ENCODE measurements at places on chromosomes 16 and 17.

GRCh38 chr16:11252482-11252931 is 3.5 kb downstream of the SOCS1 start:
- no peak for DNase-seq

DNA sequence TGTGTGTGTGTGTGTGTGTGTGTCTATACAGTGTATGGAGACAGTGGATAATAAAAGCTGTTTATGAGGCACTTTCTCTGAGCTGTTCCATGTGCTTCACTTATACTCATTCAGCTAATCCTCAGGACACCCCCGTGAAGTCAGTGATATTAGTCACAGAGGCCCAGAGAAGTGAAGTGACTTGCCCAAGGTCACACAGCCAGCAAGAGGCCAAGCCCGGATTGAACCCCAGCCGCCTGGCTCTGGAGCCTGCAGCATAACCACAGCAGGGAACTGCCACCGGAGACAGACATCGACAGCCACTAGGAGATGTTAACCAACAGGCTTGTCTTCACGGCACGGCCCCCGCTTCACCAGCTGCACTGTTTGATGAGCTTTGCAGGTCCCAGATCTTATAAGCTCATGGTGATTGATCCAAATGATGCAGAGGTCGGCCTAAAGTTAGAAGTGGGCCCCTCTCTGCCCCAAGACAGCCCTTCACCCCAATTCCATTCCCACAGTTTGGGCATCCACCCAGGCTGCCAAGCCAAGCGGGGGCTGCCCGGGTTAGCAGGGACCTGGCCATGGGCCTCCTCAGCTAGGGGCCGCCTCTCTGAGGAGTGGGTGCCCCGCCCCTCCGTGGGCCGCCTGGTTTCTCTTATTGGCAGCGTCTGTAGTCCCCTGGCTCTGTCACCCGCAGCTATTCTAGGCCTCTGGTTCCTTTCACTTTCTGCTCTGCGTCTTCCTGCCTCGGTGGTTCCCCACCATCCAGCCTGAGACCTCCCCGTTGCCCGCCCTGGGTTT is 30.9 kb downstream of the SOCS1 start:
- DNase-seq: peak; percentile 36

- DNase-seq: no peak
These were observed 133.9 kb downstream of the PITPNC1 start for GRCh38 chr17:67511012-67511411.

- DNase-seq: peak; percentile 96
These were observed 205.2 kb downstream of the RAB11FIP4 start for GRCh38 chr17:31596382-31597323.

DNA sequence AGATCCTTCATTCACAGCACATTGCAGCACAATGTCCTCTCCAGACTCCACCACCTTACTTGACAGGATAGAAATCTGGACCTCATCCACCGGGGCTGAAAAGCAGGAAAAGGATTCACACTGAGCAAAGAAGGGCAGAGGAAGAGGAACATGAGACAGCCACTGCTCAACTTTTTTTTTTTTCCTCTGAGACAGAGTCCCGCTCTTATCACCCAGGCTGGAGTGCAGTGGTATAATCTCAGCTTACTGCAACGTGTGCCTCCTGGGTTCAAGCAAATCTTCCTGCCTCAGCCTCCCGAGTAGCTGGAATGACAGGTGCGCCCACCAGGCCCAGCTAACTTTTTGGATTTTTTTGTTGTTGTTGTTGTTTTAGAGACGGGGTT is 34.4 kb downstream of the PECAM1 start:
- no peak for DNase-seq

- DNase-seq: no peak
These were observed 12.0 kb upstream of the CD300A start for GRCh38 chr17:74454197-74455024.

DNA sequence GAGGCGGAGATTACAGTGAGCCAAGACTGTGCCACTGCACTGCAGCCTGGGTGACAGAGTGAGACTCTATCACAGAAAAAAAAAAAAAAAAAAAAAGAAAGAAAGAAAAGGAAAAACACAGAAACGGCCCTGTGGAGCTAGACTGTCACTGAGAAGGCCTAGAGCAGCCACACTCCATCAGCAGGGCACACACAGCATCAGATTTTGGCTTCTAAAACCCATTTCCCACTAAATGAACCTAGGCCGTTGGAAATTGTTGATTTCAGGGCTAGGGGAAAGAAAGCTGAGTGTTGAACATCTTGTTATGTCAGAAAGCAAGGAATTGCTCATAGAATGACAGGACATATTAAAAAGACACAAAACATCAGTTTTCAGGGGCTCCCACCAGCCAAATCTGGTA is 48.9 kb downstream of the ZCCHC14 start:
- DNase-seq: no peak

DNA sequence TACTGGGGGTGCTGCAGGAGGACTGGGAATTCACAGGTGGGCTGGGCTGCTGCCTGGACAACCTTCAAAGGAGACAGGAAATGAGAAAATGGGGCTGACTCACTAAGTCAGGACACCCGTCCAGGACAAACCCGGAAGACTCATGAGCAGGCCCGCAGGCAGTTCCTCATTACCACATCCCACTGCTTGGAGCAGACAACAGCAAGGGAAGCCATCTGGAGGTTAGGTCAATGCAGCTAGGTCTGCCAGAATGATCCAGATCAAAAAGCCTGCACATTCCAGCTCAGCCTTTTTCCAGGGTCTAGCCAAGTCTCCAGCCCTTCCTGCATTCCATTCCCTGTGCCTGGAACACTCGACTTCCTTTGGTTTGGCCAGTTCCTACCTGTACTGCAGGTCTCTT is 536.5 kb upstream of the CDH11 start:
- no peak for DNase-seq

DNA sequence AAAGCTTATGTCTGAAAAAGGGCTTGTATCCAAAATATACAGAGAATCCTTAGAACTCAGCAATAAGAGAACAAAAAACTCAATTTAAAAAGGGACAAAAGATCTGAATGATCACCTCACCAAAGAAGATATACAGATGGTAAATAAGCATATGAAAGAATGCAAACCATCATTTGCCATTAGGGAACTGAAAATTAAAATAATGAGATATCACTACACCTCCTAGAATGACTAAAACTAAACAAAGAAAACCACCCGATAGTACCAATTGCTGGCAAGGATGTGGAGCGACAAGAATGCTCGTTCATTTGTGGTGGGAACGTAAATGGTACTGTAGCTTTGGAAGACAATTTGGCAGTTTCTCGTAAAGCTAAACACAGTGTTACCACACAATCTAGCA is 66.9 kb upstream of the MPHOSPH6 start:
- DNase-seq: no peak

DNA sequence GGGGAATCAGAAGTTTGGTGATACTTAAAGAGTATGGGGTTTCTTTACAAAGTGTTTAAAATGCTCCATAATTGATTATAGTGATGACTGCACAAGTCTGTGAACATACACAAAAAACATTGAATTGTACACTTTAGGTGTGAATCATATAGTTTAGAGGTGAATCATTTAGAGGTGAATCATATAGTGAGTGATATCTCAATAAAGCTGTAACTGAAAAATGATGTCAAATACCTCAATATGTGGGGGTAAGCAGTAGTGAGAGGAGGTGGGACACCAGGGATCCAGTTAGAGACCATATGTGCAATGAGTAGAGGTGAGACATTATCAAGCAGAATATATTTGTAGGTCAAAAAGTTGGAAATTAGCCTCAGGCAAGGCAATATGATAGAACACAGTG is 264.5 kb downstream of the PMP22 start:
- no peak for DNase-seq

GRCh38 chr16:29007730-29008593 is 23.1 kb downstream of the LAT start:
- peak; percentile 26 for DNase-seq

GRCh38 chr17:28385406-28385805 is 13.9 kb downstream of the SARM1 start:
- no peak for DNase-seq

DNA sequence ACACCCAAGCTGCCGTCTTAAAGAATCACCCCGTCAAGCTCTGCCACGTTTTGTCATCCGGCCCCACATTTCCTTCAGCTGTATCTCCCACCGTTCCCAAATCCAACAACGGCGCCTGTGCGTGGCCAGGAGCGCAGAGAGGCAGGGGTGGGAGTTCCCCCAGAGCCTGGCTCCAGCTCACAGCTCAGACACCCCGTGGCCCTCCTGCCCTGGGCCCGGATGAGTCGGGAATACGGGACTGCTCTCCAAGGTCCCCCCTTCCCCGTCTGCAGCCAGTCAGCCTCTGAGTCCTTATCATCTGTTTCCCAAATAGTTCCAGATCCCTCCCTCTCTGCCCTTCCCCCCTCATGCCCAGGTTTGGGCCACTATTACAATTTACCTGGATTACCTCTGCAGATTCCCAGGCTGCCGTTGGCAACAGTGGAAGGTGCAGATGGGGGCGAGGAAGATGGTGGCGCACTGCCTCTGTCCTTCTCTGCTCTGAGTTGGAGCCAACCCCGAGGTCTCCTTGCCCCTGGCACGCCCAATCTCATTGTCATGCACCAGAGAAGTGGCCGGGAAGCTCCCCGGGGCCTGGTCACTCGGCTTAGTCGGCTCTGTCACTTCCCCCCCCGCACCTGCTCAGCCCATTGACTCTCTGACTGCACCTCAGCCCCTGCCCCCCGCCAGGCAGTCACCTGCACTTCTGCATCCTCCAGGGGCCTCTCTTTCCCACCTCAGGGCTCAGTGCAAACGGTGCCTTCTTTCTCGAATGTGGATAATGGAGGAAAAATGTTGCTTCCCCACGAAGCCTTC is 18.3 kb upstream of the RPTOR start:
- no peak for DNase-seq

DNA sequence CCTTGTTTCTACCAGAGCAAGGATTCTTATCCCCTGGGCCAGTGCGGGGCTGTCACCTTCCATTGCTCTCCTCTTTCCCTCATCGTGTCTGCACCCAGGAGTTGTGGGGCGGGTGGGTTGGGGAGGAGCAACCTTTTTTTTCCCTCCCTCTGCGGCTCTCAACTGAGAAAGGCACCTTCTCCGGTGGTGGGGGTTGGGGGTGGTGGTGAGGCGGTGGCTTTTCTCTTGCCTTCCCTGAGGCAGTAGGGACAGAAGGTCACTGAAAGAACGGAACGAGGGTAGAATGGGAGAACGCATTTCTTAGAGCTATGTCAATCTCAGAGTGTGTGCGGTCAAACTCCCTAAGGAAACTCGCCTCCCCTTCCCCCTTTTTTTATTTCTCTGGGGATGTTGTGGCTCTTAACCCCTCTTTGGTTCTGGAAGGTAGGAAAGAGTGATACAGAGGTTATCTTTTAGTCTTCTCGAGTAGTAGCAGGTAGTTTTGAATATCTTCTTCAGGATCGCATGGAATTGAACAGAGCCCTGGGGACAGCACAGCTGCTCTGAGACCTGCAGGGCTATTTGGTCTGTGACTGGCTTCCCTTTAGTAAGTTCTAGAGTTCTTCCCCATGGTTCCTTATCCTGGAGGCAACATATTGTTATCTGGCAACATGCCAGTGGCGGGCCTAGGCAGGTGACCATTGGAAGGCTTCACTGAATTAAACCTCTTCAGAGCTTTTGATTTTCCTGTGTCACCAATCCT is 994 bp downstream of the CLTC start:
- peak; percentile 56 for DNase-seq

GRCh38 chr16:58338205-58338604 is 43.4 kb upstream of the PRSS54 start:
- DNase-seq: no peak

- DNase-seq: peak; percentile 96
These were observed 14.6 kb upstream of the PITPNA start for GRCh38 chr17:1577182-1577581.

GRCh38 chr17:9138161-9138717 is 116.9 kb downstream of the NTN1 start:
- DNase-seq: no peak

DNA sequence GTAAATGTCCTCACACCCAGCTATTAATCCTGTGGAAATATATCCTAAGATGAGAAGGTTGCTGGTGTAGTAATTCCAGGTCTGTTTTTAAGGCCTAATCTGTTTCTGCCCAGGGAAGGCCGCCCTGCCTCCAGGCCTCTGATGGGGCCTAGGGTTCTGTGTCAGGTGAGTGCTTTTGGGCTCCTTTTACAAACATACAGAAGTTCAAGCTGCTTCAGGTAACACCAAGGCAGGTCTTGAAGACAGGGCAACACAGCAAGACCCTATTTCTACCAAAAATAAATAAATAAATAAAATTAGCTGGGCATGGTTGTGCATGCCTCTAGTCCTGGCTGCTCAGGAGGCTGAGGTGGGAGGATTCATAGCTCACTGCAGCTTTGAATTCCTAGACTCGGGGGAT is 9.3 kb downstream of the PPL start:
- no peak for DNase-seq

DNA sequence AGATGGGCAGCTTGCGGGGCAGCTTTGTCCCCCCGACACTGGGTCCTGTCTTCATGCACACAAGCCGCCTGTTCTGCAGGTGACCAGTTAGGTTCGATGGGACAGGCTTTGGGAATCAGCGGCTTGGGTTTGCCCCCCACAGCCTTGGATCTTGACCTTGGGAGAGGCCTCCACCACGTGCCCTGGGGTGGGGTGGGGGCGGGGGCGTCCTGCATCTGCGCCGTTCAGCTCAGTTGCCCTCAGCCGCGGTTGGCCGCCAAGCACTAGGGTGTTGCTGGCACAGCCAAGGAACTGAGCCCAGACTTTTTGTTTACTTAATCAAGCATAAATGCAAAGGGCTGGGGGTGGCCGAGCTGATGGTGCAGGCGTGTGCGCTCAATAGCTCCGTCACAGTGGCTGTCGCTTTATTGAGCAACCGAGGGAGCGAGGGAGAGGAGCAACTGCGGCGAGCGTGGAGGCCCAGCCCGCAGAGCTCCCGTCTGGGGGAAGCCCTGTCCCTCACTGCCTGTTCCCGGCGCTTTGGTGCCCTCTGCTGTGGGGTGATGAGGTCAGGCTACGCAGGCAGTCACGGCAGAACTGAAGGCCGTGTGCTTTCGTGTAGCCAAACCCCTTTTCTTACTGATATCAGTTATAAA is 33.9 kb downstream of the JPH3 start:
- peak; percentile 80 for DNase-seq

DNA sequence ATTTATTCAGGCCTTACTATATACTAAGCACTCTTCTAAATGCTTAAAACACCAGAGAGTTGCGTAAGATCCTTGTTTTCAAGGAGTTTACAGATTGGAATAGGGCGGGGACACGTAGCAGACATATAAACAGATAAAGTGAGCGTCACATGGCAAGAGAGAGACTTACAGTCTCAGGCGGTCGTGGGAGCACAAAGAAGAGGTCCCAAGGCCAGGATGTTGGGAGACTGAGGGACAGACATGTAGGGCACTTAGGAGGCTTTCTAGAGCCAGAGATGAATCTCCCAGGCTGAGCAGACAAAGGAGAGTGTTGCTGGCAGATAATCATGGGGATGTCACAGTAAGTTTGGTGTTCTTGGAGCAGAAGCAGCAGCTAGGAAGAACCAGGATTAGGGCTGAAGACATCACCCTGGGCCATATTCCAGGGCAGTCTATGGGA is 119.1 kb upstream of the ANKFN1 start:
- DNase-seq: no peak

DNA sequence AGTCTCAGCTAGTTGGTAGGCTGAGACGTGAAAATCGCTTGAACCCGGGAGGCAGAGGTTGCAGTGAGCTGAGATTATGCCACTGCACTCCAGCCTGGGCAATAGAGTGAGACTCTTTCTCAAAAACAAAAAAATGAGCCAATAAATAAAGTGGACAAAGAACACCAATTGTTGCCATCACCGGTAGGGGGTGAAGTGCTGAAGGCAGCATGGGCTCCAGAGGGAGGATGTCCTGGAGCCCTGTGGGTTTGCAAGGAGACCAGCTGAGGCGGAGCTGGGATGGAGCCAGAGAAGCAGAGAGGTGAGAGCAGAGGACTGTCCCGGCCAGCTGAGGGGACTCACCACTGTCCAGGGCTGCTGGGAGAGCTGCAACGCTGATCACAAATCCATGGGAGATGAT is 13.8 kb downstream of the CHST6 start:
- no peak for DNase-seq

GRCh38 chr17:1725642-1726511 is 1.4 kb downstream of the WDR81 start:
- no peak for DNase-seq

Data from CD14-positive monocyte (primary cell).